ENCODE measurements at places on chromosomes 2 and 18.

DNA sequence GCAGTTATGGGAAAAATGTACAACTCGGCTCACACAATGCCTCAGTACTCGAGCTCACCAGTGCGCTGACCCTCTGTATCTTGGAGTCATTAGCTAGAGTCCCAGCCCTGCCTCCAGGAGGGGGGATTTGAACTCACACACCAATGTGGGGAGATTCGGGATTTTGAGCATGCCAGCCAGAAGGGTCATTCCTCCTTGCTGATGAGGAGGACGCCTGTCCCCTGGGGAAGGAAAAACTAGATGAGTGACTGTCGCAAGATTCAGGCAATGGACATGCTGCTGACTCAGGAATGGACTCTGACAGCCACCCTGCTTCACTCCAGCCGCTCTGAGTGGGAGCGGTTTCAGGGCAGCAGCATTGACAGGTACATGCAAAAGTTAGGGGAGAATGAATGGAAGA lies 20.6 kb downstream of the FIGN start:
- DNase-seq: no peak

DNA sequence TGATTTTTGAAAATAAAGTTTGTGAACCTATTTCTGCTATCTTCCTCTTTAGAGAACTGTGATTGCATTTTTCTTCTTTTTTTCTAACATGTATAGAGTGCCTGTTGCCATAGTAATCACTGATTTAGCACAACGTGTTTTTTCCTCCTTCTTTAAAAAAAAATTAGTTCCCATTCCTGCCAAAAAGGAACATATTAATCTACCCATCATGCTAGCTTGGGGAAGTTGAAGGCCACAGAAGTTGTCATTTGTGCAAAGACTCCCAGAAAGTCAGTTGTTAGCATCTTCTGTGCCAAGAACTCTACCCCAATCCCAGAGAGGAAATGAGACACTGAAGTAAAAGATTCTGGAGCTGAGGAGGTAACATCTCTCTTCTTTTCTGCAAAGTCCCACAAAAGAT lies 57.3 kb downstream of the SLC8A1 start:
- no peak for DNase-seq

GRCh38 chr18:44781886-44782285 lies 101.2 kb downstream of the SETBP1 start:
- DNase-seq: no peak

DNA sequence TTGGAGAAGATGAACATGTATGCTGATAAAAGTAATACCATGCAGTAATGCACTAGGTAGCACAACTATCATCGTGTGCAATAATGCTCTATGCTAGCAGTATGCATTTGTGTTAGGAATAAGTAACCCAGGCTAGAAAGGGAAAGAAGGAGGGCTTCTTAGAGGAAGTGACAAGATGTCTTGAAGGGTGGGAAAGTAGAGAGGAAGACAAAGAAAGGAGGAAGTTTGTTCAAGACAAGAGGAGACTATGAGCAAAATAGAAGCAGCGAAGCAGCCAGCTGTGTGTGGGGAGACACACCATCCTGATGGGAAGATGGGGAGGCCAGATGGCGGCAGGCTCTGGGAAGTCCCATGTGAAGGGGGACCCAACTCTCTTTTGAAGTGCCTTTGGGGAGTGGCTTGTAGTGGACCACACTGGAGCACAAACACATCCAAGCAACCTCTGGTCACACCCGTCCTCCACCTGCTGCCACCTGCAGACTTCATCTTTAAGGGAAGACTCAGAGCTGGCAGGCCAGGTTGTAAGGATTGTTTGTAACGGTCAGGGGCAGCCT lies 39.9 kb upstream of the INHBB start:
- no peak for DNase-seq

DNA sequence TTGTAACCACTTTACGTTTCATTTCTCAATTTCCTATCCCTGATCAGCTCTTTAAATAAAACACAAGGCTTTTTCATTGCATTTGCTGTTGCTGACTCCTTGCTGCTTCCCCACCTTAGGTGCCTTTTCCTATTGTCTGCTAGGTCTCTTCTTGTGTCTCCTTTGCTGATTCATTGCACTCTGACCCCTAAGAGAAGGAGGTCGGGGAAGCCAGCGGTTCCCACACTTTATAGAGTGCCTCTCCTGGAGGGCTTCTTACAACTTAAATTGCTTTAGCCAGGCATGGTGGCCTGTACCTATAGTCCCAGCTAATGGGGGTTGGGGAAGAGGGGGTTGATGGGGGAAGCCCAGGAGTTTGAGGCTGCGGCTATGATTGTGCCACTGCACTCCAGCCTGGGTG lies 495.0 kb downstream of the DLGAP1 start:
- no peak for DNase-seq

GRCh38 chr2:130391872-130392670 lies 36.2 kb downstream of the PTPN18 start:
- DNase-seq: no peak

GRCh38 chr2:54377901-54378493 lies 78.1 kb upstream of the SPTBN1 start:
- DNase-seq: no peak

DNA sequence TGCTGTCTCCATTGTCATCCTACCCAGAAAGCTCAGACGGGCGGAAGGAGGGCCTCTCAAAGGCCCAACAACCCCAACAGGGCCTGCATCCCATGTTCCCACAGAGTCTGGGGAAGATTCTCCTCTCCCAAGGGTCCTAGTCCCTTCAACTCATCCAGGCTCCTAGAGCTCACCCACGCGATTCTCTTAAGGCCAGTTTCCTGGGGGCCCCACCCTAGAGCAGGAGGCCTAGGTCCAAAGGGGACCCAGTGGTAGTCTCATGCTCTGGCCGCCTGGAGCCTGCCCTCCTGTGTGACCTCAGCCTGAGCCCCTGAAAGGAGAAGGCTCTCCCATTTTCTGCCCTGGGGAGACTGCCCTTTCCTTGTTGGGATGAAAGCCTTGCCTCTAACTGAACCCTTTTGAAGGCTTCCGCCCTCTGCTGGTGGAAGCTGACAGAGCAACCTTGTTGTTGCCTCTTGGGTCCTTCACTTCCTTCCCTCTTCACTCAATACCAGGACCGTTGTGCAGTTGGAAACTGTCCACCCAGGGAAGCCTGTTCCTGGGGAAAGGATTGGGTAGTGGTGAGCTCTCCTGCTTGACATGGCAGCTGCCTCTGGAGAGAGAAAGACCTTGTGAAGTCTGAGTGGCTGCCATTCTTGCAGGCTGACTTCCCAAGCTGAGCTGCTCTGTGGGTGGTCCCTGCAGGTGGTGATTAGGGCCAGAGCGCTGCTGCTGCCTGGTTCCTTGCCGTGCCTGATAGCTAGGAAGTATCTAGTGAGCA lies 86.0 kb upstream of the ALPP start:
- DNase-seq: peak; percentile 35
